ENCODE measurements at places on chromosomes 16 and 17. TPM values are rescaled to one million over a fixed set of nuclear protein-coding genes. Genes with fewer than 3 reads are reported as not detected.

The MT1F gene
- polyA plus RNA-seq: 1.6 TPM

The KRTAP1-1 gene
- not detected for polyA plus RNA-seq

The TSR1 gene
- 35.0 TPM for polyA plus RNA-seq

The UTP4 gene
- 33.7 TPM for polyA plus RNA-seq

DNA sequence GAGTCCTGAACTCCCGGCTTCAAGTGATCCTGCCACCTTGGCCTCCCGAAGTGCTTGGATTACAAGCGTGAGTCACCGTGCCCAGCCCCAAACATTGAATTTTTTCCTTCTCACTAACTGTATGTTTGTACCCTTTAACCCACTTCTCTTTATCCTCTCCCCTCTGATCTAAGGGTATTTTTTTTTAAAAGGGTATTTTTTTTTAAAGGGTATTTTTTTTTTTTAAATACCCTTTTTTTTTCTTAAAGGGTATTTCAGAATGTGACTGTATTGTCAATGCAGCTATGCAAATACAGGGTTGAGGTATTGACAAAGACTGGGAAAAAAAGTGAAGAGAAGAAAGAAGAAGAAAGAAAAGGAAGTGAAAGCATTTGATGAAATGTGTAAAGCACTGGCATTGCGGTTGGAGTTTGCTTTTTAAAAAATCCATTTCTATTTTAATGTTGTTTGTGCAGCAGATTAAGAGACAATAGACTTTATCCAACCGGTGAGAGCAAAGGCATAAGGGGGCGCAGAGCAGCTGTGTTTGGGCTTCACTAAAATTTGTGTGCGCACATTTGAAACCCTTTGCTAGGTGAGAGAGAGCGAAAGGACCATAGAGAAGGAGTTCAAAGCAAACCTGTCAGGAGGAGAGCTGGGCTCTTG, 42.4 kb downstream of the SYT17 start:
- DNase-seq: no peak

GRCh38 chr17:20098314-20098713, 89.2 kb downstream of the SPECC1 start:
- no peak for DNase-seq

DNA sequence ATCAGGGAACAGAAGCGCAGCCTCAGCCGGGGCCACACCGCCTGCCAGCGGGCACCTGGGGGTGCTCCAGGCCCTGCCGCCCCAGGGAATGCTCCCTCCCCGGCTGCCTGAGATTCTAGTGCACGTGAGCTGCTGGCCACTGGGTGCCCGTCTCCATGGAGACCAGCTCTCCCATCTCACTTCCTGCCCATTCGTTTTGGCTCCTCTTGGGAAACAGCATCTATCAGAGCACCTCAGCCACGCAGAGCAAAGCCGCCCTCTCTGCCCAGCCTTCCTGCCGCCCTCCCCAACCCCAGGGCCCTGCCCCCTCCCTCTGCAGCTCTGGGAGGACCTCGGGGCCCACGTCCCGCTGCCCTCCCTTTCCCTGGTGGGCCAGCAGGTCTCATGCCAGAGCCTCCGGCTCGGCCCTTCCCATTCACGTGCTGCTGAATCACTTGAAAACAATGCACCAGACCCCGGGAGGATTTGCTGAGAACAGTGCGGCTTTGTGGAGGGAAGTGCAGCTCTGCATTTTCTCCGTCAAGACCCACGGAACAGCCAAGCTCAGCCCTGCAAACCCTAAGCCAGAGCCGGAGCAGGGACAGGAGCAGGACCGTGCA, 19.4 kb downstream of the CEP295NL start:
- DNase-seq: peak; percentile 84

DNA sequence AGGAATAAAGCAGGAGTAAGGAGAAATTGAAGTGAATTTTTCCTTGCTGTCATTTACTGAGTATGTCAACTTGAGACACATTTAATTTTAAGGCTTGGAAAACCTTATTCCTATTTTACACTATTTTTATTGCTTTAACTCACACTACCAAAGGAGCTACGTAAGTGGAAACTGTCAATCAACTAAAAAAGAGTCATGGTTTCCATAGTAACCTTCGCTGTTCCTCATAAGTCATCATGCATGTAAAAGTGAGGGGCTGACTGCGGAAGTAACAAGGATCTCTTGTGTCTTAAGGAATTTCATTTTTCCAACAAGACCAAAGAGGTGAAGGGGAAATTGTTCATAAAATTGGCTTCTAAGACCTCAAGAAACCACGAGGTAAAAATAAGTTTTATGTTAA, 516.2 kb upstream of the CA10 start:
- no peak for DNase-seq

DNA sequence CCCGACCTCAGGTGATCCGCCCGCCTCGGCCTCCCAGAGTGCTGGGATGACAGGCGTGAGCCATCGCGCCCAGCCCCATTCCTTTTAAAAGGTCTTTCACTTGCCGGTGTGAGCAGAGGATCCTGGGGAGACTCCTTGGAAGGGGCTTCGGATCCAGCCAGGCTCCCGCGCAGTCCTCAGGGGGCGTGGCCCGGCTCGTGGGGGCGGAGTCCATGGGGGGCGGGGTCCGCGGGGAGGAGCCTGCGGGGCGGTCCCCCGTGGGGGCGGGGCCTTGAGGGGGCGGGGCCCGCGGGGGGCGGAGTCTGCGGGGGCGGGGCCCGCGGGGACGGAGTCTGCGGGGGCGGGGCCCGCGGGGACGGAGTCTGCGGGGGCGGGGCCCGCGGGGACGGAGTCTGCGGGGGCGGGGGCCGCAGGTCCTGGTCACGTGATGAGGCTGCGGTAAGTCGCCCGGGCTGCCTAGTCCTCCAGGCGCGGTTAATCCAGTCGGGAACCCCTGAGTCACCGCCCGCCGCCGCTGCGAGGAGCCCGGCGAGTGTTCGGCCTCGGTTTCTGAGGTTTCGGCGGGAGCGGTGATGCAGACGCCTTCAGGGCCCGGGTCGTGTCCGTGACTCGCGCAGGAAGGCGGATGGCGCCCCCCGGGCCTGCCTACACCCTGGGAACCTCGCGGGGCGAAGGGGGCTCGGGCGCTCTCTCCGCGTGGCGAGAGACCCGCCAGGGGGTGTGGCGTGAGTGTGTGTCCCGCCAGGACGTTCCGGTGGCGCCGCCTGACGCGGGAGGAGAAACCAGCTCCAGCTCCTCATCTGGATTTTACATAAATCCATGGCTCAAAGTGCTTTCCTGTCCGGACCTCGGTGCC, 23.6 kb upstream of the ABR start:
- no peak for DNase-seq

GRCh38 chr16:57304169-57305061, 19.9 kb upstream of the PLLP start:
- DNase-seq: no peak

- DNase-seq: no peak
Measured at GRCh38 chr16:11473728-11474127, 113.0 kb downstream of the LITAF start.

GRCh38 chr17:80582165-80582564, 37.5 kb downstream of the RPTOR start:
- no peak for DNase-seq

Data from forelimb muscle (tissue), 1 donor.